ENCODE measurements at places on chromosomes 4 and X.
A peak's percentile ranks its signal among the peaks of the same experiment; 100 is the strongest.

DNA sequence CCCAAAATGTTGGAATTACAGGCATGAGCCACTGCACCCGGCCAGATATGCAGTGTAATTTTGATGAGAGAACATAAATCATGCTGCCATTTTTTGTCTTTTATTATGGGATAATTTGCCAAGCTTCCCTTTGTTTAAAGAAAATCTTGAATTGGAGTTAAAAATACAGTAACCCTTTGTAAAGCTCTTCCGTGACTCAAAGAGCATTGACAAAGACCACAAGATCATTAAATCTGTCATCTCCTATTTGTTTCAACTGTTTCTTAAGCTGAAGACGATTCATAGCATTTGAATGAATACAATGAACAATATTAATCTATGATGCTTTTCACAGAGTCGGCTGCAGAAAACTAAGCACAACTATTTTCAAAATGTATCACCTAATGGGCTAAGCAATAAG lies 132.6 kb downstream of the ANAPC4 start:
- DNase-seq: no peak

DNA sequence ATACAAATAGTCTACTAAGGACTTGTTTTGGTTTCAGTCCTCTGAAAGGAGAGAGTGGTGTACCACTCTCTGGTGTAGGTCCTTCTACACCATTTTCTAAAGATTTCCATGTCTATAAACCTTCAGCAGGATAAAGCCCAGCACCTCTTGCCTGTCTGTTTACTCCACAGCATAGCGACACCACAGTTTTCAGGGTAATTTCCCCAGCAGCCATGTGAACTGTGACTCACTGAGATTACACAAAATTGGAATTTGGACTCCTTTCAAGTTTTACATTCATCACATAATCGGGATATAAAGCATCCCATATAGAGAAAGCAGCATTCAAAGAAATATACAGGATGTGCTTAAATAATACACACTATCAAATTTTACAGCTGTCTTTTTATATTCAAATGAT lies 229.6 kb downstream of the PRDM5 start:
- DNase-seq: no peak

DNA sequence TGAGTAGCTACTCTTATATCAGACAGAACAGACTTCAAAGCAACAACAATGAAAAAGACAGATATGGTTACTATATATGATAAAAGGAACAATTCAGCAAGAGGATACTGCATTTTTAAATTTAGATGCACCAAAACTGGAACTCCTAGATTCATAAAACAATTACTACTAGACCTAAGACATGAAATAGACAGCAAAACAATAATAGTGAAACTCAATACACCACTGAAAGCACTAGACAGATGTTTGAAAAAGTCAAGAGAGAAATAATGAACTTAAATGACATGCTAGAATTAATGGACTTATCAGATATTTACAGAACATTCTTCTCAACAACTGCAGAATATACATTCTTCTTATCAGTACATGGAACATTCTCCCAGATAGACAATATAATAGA lies 99.5 kb upstream of the ITM2A start:
- DNase-seq: no peak

GRCh38 chr4:128942607-128943006 lies 133.1 kb downstream of the JADE1 start:
- DNase-seq: no peak

- no peak for DNase-seq
Observed at GRCh38 chrX:29496636-29497180, 718.7 kb upstream of the MAGEB2 start.

DNA sequence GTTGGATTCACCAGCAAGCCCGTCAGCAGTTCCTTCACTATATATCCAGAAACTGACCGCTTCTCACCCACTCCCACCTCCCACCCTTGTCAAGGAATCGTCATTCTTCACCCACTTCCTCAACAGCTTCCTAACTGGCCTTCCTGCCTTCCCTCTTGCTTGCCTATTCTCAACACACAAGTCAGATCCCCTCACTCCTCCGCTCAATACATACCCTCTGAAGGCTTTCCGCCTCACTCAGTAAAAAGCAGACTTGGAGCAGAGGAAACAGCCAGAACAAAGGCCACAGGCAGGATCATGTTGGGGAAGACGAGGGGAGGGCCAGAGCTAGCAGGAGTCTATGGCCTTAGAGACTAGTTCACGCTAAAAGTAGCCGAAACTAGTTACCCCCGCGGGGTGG lies 23.7 kb downstream of the RWDD4 start:
- no peak for DNase-seq

- DNase-seq: peak; percentile 60
Observed at GRCh38 chr4:125091-125771, 930 bp downstream of the ZNF718 start.

- DNase-seq: no peak
Observed at GRCh38 chrX:13258052-13258444, 61.8 kb downstream of the ATXN3L start.
